ENCODE measurements at places on chromosomes 5 and 9.

- no peak for DNase-seq
These were observed 17.6 kb upstream of the FCHO2 start for GRCh38 chr5:72938206-72938605.

DNA sequence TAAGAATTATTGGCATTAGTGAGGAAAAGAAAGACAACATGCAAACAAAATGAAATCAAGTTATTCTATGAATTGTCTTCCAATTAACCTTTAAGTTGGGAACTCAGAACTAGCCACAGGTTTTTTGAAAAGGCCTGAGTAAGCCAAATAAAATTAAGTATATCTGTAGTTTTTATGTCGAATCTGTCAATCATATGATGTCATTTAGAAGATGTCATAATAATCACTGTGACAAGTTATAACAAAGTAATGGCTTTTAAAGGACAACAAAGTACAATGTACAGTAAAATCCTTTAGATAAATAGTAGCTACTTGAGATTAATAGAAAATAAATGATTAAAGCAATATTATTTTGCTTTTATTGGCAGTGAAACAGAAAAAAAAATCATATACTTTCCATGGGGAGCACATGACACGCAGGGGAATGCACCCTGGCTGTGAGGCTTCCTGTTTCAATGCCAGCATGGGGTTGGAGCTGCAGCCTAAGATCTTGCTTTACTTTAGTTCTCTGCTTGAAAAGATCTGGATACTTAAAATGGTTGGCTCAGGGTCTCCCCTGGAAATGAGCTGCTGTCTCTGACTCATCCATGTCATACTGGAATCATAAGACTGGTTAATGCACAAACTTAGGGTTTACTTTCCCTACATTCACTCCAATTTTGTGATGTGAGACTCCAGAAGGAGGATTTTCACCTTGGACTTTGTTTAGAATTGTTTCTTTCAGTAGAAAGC lies 284.3 kb downstream of the TAF11L14 start:
- no peak for DNase-seq

GRCh38 chr9:94900222-94901018 lies 173.9 kb downstream of the AOPEP start:
- peak; percentile 97 for DNase-seq

DNA sequence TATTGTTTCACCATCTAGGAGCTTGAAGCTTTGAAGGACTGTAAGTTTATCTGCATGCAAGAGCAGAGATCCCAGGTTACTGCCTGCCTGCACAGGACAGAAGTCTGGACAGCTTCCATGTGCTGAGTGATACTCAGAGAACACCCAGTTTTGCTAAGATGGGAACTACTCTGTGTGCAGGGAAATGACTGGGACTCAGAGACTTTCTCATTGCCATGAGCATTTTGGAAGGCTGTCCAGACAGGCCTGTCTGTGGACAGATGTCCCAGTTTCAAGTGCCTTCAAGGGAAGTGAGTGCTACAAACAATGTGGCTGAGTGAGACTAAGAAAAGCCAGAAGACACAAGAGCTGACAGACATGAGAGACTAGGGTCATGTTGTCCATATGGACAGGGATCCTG lies 19.2 kb upstream of the ZNF131 start:
- no peak for DNase-seq

DNA sequence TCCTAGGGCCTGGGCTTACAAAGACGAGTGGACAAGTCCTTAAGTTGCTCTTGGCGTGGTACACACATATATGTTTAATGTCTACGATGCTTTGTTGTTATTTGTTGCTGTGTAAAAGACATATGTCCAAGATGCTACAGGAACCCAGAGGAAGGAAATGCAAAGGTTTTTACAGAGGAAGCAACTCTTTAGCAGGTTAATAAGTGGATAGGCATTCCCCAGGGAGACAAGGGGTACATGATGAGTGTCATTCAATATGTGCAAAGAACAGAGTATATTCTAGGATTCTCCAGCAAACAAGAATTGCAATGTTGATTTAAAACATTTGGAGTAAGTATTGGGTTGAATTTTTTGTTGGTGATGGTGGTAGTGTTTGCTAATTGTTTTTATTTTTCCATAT lies 92.1 kb downstream of the PIP5K1B start:
- DNase-seq, result no peak

DNA sequence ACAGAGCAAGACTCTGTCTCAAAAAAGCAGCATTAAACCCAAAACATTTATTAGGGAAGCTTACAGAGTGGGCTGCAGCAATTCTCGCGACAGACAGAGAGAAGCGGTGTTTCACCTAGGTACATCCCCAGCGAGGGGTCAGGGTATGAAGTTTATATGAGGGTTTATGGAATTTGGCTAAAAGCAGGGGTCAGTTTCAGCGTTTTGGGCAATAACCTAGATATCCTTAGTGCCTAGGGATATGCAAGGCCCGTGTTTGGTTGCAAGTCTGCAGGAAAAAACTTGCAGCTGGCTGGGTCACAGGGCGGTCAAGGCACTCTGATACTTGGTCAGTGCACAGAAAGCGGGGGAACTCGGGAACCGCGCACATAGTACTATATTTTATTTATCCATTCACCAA lies 649 bp upstream of the GLE1 start:
- no peak for DNase-seq

DNA sequence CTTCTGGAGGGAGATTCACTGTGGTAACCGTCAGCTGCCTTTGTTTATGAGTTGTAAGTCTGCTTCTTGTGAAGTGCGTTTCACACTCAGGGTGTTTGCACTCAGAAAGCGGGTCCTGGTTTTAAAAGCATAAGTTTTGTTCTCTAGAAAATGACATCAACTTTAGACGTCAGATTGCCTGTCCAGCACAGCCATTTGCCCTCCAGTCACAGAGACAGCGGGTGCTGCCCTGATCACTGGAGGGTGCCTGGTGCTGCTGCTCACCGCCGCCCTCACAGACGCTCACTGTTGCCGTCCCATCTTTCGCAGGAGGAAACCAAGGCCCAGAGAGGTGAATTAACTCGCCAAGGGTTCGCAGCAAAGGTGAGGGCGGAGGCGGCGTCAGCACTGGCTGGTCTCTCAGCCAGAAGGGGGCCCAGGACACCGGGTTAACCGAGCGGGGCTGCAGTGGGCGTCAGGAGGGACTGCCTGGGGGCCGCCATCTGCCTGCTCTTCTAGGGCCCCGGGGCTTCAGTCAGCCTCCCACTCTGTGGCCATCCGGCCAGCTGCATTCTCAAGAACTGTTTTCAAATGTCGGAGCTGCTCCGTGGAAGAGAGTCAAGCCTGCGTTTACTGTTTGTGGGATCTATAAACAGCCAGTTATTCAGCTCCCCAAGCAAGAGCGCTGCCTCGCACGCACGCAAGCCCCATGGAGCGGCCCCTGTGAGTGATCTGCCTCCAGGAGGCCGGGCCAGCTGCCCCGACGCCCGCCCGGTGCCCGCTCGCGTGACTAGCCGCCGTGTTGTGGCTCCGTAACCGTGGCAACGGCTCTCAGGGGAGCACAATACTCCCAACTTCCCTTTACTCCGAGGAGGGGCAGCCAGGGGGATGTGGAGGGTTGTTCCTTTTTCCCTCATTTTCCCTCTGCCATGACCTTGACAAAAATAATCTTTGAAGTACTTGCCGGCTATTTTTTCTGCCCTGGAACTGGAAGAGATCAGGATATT lies 43.4 kb upstream of the EXOC3 start:
- peak; percentile 98 for DNase-seq

DNA sequence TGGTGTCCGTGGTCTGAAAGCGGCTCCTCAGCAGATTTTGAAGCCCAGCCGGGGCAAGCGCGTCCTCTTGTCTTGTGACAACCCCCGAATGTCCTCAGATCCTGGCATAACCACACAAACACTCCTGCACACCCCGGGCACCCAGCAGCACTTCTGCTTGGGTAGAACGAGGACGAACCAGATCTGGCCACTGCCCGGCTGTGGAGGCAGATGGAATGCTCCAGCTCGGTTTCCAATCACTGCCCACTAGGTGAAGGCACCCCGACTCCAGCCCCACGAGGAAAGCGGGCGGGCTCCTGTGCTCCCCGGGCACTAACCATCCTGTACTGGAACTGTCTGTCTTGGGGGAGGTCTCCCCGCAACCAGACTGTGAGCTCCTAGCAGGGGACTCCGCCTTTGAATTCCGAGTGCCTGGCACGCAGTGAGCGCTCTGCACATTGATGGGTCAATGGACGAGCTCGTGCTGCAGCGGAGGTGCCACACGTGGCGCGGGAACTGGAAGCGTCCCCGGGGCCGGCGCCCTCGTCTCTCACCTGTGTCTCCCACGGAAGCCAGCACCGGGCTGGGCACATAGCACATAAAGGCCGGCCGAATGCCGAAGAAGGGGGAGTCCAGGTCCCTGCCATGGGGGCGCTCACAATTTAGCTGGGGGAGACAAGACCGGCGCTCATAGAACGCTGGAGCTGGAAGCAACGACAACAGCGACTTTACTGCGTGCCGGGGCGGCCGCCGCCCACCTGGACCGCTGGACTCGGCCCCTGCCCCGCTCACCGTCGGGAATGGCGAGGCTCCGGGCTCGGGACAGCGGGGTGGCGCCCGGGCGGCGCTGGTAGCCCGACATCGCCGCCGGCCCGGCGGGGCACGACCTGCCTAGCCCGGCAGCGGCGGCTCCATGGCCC lies 608 bp downstream of the ENTR1 start:
- peak; percentile 35 for DNase-seq

DNA sequence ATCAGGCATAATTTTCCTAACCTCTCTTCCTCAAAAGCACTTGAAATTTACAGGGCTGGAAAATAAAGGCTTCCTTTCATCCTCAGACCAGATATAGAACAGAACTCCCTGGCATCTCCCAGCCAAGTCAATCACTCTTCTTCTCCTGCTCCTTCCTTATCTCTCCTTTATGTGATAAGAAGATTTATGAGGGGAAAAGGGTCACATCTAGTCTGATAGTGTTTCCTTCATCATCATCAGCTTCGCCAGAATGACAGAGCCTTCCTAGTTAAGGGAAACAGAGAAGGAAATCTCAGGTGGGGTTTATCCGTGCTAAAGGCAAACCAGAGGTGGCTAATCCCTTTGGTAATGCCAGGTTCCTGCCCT lies 36.2 kb downstream of the LIX1 start:
- DNase-seq, result no peak

DNA sequence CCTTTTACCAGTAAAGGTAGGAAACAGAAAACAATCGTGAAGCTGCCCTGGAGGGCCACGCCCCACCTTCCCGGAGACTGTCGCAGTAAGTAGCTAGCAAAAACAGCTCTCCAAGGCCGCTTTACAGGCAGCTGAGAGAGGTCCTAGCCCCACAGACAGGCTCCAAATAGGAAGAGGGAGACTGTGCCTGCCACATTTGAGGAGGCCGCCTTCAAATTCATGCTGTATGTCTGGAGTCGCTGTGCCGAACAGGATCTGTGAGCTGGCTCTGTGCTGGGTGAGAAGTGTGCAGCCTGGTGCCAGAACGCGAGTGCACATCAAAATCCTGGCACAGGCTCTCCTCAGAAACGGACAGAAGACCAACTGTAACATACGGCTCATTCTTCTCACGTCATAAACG lies 582.2 kb downstream of the CETN3 start:
- peak; percentile 3 for DNase-seq

GRCh38 chr5:54882841-54883240 lies 102.6 kb downstream of the ESM1 start:
- DNase-seq, result no peak

GRCh38 chr5:88488130-88488529 lies 219.5 kb upstream of the TMEM161B start:
- no peak for DNase-seq

- DNase-seq, result no peak
These were observed 230.3 kb upstream of the TBCA start for GRCh38 chr5:78006449-78006848.

GRCh38 chr9:136605988-136606660 lies 56.6 kb upstream of the EGFL7 start:
- no peak for DNase-seq

GRCh38 chr9:105116052-105116868 lies 128.2 kb upstream of the SLC44A1 start:
- DNase-seq, result no peak

GRCh38 chr5:10505517-10506095 lies 58.3 kb upstream of the ANKRD33B start:
- DNase-seq, result no peak

DNA sequence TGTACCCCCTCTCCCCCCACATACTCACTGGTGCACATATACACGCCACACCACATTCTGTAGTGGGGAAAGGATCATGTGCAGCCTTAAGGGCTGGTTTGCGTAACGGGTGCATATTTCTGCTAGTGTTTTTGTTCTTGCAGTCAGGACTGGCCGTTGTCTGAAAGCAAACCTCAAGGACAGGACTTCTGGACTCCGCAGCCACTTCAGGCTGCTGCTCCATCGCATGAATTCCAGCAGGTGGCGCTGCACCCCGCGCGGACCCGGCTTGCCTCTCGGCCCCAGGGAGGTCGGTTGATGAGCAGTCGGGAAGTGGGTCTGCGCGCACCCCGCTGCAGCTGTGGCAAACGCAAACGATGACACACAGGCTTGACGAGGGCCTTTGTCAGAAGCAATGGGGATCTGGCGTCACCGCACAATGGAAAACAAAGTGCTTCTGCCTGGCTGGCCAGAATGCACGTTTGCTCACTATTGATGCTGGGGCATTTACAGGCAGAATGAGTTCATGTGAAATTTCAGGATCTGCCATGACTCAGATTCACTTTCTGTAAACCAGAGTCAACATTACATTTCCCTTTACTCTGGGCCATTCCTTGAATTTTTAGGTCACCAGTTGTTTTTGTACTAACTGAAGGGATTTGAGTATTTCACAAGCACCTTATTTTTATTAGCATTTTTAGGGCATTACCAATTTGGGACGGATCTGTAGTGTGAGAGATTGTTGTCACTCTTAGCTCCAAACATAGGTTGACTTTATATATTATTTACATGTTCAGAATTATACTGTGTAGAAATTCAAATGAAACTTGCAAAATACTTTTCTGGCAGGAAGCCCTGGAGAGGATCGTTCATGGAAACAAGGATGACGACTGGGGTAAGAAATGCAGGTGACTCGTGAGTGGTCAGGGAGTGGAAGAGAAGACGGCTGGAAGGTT lies 36.4 kb upstream of the GLRX start:
- peak; percentile 99 for DNase-seq

Measured in fibroblast of skin of right quadriceps (primary cell).